T-helper 22 cell (primary cell): ENCODE measurements at places on chromosomes 7 and 10.

GRCh38 chr10:100688201-100688600, 57.2 kb upstream of the PAX2 start:
- no peak for DNase-seq

DNA sequence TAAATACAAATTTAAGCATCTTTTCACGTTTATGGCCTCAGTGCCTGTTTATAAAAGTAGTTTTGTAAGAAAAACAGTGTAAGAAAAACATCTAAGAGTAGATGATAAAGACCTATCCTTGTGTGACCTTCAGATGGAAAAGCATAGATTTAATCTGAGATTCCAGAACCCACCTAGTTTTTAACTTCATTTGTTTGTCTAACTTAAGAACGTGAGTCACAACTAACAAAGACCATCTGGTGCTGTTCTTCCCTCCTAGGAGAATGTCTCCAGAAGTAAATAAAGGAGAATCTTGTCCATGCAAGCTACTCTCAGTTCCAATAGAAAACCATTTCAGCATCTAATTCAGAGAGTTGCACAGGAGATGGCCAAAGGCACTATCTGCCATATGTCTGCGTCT, 265.4 kb upstream of the C7orf33 start:
- no peak for DNase-seq

DNA sequence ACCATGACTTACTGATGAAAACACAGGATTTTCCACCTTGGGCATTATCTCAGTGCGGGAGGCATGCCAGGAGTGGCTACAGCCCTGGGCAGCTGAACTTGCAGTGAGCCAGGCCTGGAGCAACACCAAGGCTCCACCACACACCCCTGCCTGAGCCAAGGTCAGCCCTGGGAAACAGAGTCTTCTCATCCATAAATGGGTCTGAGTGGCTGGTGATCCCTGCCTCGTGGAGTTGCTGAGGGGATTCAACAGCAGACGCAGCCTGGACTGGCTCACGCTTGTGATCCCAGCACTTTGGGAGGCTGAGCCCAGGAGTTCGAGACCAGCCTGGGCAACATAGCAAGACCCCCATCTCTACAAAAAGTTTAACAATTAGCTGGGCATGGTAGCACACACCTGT, 32.2 kb downstream of the SPOCK2 start:
- no peak for DNase-seq

- DNase-seq = no peak
Observed at GRCh38 chr7:24707988-24708615, 49.2 kb downstream of the GSDME start.

DNA sequence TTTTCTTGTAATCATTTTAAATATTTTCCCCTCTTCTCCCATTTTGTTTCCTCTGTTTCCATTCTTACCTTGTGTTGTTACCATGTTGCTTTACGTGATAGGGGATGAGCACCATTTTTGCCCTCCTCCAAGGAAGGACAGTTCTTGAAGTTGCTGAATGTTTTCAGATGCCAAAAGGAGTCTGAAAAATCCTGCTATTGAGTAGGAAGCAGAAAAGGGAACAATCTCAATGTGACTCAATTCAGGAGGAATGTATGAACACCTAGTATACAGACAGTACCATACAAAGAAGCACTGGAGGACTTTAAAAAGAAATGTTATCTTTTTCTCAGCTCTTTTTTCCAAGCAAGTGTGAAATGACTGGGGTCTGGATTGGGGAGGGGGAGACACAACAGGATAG, 5.1 kb upstream of the NAMPT start:
- no peak for DNase-seq

DNA sequence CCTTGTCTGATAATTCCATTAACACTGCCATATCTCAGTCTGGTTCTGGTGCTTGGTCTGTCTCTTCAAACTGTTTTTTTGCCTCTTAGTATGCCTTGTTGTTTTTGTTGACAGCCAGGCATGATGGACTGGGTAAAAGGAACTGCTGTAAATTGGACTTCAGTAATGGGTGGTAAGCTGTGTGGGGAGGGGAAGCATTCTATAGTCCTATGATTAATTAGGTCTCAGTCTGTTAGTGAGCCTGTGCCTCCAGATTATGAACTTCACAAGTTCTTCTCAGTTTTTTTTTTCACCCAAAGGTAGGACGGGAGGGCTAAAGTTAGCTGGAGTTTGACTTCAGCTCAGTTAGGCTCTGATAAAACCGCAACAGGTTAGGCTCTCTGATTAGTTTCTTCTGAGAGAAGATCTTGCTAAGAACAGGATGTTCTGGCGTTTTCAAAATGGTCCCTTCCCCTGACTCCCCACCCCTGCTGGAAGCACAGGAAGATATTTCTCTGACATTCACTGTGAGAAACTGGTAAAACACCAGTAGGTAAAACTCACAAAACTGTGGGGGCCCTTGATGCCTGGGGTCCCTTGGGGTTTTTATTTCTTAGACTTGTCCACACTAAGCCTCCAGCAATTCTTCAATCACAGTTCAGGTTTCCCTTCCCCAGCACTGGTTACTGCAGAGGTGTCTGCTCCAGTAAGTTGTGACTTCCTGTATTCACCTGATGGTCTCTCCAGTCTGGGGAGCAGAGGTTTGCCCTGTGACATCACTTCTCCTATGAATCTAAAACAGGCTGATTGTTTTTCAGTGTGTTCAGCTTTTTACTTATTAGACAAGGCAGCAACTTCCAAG, 43.3 kb upstream of the CCDC71L start:
- no peak for DNase-seq
